ENCODE measurements at places on chromosomes 7 and 10. TPM values are rescaled to one million over a fixed set of nuclear protein-coding genes. Genes with fewer than 3 reads are reported as not detected.

- DNase-seq: no peak
Measured at GRCh38 chr7:542131-542712, 22.6 kb upstream of the PDGFA start.

DNA sequence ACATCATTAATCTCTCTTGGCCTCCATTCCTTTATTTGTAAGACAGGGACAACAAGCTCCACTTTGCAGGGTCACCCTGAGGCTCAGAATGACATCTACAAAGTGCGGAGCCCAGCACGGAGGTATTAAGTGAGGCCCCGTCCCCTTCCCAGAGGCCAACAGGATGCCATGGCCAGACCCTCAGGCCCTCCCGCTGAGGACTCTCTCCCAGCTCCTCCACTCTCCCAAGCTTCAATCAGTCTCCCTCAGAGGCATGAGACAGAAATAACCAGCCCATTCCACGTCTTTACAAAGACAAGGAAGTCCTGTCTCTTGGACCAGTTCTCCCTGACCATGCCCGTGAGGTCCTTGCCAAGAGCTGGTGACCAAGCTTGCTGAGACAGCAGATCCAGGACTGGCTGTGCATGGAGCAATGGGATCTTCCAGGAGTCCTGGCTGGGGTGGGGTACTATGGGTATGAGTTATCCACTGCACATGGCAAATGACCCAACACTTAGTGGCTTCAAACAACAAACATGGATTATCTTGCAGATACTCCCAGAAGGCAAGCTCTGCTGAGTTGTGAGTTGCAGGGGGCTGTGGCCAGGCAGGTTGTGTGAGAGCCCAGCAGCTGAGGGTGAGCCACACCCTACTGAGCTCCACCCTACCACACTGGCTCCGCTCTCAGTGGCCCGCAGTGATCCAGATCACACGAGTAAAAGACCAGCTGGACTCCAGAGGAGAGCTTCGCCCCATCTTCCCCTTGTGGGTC, 4.3 kb upstream of the PPIF start:
- peak; percentile 51 for DNase-seq

DNA sequence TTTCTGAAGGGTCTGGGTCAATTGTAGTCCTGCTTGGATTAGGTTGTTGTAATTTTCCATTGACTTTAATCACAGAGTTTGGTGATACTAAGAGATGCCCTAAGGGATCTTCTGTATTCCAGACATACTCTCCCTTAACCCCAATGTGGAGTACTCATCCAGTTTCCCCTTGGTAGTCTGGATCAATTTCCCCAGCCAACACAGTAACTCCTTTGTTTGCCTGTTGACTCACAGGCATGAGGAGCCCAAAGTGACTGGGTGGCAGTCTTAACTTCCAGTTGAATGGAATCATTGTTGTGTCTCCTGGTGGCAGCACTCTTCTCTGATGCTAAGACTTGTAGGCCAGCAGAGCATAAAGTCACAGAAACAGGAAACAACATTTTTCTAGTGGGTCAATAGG, 41.5 kb upstream of the PIK3CG start:
- no peak for DNase-seq

GRCh38 chr10:16646181-16647059, 124.7 kb upstream of the C1QL3 start:
- no peak for DNase-seq

- no peak for DNase-seq
Measured at GRCh38 chr7:79820387-79820786, 314.2 kb upstream of the GNAI1 start.

GRCh38 chr7:32025381-32026082, 44.7 kb downstream of the PDE1C start:
- DNase-seq: no peak

DNA sequence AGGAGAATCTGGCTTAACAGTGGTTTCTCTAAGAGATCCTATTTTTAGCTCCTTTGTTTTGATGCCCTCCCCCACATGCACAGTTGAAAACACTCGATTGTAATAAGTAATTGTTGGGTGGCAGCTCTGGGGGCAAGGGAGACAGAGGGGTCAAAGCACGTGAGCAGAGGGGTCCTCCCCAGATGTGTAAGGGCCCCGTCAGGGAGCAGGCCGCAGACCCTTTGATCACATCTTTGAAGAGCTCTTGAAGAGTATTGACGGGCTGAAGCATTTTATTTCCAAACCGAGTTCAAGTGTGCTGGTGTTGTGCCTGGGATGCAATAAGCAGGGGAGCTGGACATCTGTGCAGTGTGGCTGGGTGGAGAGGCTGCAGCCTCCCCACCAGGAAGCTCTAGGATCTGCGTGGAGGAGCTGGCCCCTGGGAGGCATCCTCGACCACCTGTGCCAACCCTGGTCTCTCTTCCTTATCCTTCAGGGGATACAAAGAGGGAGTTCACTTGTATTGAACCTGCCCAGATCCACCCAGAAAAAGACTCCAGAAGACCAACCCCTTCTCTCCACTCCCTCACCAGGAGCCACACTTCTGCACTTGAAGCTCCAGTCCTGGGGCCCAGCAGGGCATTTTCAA, 473.0 kb upstream of the MGMT start:
- no peak for DNase-seq

- DNase-seq: no peak
Measured at GRCh38 chr10:87635498-87636312, 24.0 kb upstream of the PAPSS2 start.

DNA sequence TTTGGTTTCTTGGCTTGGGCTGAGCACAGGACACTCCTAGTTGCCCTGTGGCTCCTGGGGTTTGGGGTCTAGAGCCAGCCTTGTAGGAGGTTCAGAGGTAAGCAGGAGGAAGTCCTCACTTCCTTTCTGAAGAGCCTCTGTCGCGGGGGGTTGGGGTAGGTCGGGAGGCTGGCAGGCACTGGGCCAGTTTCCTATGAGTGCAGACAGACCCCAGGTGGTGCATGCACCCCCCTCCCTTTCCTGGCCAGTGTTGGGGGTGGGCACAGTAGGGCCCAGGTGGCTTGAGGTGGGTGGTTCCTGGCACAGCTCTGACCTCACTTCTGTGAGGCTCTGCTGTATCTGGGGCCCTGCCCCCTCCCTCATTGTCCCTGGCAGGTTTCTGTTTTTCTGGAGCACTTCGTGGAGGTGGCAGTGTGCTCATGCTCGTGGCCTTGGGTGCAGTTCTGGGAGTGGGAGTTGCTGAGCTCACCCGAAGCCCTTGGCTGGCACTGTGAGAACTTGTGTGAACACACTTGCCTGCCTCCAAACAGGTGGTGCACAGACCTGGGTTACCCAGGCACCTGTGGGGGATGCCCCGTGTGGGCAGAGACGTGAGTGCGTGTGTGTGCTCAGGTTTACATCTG, 1.8 kb downstream of the PALD1 start:
- DNase-seq: no peak

Gene MUC12
- not detected for total RNA-seq

Gene LRRC4
- 6.4 TPM for total RNA-seq

Gene SYCE1
- total RNA-seq: 0.87 TPM

Gene KAT6B
- 45.4 TPM for total RNA-seq

Measured in upper lobe of right lung (tissue), 1 donor.